Pulmonary artery endothelial cell (primary cell): ENCODE measurements at places on chromosomes 7 and 10.

DNA sequence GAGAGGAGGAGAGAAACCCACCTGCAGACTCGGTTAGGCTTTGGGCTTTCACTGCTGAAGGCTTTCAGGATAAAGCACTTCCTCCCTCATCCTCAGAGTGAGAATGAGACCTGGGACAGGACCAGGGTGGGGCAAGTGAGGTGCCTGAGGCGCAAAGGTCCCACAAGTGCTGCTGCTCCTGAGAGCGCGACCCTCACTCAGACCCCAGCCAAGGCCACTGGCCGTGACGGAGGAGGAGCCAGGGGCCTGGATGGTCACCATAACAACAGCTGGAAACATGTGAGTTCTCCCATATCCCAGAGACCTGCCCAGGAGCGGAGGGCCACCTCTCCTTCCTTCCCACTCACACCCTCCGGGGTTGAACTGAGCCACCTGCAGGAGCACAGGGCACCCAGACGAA, 46.9 kb upstream of the MKRN1 start:
- DNase-seq, result no peak

GRCh38 chr7:3464900-3465622, 164.0 kb downstream of the SDK1 start:
- DNase-seq, result no peak

DNA sequence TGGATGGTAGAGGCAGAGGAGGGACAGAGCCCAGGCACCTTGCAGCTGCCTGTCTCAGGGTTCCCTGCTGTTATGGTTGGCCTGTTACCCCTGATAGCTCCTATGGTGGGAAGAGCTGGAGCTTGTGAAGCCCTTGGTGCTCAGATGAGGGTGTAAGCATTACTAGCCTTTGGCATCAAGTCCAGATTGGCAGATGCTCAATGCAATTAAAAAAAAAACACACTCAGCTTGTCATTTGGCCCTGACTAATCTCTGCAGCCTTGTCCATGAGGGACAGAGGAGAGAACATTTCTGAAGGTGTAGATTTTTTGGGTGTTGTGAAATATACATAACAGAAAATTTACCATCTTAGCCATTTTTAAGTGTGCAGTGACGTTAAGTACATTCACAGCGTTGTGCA, 86.3 kb downstream of the PLPP4 start:
- DNase-seq, result no peak

GRCh38 chr10:63633677-63634487, 112.7 kb downstream of the REEP3 start:
- DNase-seq, result peak; percentile 24

GRCh38 chr7:130650611-130651120, 17.9 kb downstream of the COPG2 start:
- no peak for DNase-seq

- DNase-seq, result no peak
Observed at GRCh38 chr7:108283252-108283651, 153.1 kb upstream of the LAMB4 start.

DNA sequence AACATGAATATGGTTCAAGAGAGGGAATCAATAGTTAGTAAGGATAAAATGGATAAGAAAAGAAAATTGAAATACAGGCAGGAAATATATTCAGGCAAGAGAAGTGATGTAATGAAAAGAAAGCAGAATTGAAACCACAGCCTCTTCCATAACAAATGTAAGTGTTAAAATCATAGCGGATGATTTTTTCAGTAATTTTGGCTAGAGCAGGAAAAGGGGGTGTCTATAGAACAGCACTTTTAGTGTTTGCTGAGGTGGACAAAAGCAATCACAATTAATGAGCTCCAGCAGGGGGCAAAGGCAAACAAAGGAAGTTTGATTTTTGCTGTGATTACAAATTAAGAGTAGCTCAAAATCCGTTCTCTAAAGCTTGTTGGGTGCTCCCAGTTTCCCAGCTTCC, 79.0 kb downstream of the TRIL start:
- DNase-seq, result no peak

GRCh38 chr10:124184208-124184830, 90.9 kb upstream of the CHST15 start:
- DNase-seq, result no peak

GRCh38 chr7:80087771-80088170, 46.9 kb upstream of the GNAI1 start:
- DNase-seq, result no peak

DNA sequence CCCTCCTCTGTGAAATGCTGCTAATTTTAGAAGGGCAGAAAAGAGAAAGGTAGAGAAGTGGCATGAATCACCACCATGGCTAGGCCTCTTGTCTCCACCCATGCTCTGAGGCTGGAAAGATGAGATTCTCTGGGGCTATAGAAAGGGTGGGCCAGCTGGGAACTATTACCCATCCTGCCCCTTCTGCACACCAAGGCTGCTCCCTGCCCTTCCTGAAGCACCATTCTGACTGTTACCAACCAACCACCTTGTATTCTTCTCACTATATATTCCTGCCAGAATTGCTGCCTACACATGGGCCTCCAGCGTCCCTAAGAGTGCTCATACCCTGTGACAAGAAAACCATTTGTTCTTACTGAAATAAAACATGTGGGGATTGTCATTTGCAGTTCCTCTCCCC, 11.4 kb upstream of the DLX6 start:
- DNase-seq, result no peak

GRCh38 chr10:69738071-69738470, 63.6 kb upstream of the COL13A1 start:
- DNase-seq, result no peak

- no peak for DNase-seq
Observed at GRCh38 chr7:23622506-23622925, 25.3 kb downstream of the CCDC126 start.
